ENCODE measurements at places on chromosomes 7 and 10.

DNA sequence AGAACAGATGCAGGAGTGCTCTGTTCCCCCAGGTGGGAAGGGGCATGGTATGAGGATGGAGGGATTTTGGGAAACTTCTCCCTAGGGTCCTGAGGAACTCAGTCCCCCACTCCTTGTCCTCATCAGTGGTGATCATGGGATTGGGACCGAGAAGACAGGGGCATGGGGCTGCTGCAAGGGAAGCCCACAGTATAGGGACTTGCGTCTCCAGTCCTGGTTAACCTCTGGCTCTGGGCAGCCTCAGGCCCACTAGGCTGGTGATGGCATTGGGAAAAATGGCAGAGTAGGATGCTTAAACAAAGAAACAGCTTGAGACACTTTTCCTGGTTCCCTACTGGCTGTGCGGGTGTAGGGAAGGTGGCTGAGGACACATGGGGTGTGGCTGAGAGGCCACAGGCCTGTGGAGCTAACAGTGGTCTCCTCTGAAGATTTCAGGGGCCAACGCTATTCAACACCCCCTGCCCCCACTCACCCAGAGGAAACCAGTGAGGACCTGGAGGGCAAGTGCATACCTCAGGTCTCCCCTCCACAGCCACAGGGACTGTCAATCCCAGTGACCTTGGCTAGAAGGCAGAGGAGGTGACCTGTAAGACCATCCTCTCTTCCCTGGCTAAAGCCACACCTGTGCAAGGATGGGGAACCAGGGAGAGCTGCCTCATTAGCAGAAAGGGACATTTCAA is 261.3 kb downstream of the CCSER2 start:
- DNase-seq: no peak

- DNase-seq: no peak
Observed at GRCh38 chr7:124072603-124073309, 39.9 kb upstream of the TMEM229A start.

DNA sequence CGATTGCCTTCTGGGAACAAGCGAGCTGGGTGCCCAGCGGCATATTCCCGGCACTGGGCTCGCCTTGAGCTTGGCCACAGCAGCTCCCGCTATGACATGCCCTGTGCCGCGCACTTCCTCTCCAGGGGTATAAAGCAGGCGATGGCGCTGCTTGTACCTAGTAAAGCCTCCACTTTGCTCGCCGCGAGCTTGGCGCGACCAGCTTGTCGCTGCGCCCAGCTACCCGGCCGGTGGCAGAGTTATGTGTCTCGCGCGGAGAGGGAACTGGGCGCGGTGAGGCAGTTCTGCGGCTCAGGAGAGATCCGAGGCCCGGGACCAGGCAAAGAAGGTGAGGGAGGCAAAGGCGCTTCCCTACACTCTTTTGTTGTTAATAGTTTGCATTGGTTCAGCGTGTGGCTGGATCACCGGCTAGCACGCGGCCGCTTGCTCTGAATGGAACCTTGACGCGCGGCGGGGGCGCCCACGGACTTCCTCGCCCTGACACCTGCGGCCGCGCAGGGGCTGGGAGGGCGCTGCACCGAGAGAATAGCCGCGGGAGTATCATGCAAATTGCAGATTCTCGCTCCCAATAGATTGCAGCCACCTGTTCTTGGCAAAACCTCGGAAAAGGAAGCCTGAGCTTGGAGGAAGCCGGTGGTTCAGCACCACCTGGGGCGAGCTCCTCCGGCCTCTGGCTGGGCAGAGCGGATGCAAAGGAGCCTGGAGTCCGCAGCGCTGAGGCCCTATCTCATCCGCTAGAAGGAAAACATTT is 3.0 kb upstream of the BUB3 start:
- peak; percentile 65 for DNase-seq

GRCh38 chr10:91883549-91884444 is 25.5 kb downstream of the FGFBP3 start:
- no peak for DNase-seq

DNA sequence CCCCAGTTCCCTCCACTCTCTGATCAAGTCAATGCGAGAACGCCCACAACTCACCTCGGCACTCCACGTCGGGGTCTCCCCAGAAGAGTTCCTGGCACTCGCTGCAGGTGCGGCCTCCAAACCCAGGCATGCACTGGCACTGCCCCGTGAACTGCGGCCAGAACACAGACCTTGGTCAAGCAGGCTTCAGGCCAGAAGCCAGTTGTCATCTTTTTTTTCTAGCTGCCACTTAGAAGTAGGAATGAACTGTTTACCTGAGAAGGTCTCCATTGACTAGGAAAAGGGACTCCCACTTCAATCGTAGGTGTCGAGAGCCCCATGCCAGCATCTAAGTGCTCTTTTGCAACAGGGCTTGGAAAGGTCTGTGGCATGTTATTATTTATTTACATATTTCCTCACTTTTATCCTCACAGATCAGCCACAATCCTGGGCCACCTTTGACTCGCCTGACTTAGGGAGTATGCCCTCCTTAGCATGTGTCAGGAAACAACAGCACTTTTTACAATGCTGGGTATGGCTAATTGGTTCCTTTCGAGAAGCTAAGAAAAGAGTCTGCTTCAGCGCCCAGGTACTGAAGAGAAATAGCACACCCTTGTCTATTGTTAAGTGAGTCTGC is 51.7 kb downstream of the LAMB1 start:
- DNase-seq: no peak

DNA sequence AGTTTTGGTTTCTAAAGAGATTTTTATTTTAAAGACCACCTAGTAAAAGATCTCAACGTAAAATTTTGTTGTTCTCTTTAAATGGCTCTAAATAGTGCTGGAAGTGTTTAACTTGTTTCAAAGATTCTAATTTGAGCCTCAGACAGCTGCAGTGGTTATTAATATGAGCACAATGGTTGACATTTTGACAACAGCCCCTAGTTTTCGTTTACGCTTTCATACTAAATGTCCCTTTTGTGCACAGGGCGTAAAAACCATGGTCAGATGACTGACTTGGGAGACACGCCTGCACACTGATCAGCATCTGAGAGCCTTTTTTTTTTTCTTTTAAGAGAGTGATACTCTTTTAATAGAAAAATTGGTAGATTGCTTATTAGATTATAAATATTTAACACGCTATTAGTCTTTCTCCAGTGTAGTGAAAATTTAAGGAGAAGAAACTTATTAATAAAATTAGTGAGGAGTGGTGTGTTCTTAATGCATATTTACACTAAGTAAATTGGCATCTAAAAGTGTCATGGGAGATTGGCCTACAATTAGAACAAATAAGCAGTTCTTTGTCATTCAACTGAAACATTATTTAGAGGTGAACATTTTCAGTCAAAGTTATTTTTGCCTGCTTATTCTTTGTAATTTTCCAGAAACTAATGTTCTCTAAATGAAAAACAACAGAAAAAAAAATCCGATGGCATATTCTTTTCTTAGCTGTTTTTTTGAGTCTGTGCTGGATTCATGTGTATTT is 182.8 kb upstream of the PHYHIPL start:
- DNase-seq: no peak

- DNase-seq: no peak
Observed at GRCh38 chr10:100579261-100580090, 43.7 kb downstream of the HIF1AN start.

- peak; percentile 55 for DNase-seq
Observed at GRCh38 chr10:73859428-73859783, 14.9 kb downstream of the CAMK2G start.

DNA sequence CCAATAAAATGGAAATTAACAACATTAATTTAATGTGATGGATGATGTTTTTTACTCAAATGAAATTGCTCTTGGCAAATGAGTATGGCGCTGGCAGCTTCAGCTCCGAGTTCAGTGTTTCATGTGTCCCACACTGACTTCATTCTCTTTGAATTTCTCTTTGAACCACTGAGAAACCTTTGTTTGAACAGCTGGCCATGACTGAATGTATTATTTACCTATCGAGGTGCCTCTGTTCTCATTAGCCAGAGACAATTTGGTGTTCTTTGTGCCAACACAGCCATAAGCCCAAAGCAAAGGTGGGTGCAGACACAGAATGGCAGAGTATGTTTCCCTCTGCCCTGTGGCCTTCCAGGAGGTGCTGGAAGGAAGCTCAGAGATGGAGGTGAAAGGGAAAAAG is 42.1 kb downstream of the TMEM178B start:
- no peak for DNase-seq

- no peak for DNase-seq
Observed at GRCh38 chr10:101080933-101081931, 19.4 kb downstream of the KAZALD1 start.

GRCh38 chr7:119177863-119178262 is 953.4 kb downstream of the ANKRD7 start:
- no peak for DNase-seq

DNA sequence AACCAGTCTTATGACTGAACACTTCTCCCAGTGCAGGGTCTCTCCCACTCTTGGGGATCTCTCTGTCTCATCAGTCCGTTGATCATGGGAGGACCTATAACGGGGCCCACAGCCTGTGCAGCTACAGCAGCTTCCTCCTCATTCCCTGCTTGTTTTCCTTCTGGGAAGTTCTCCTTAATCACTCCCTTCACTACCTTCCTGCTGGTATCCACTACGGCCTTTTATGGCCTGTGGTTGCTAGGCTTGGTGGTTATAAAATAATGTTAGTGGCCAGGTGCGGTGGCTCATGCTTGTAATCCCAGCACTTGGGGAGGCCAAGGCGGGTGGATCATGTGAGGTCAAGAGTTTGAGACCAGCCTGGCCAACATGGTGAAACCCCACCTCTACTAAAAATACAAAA is 3.5 kb upstream of the ZNF282 start:
- no peak for DNase-seq

- DNase-seq: peak; percentile 10
Observed at GRCh38 chr10:49397036-49397999, 1.4 kb upstream of the DRGX start.

DNA sequence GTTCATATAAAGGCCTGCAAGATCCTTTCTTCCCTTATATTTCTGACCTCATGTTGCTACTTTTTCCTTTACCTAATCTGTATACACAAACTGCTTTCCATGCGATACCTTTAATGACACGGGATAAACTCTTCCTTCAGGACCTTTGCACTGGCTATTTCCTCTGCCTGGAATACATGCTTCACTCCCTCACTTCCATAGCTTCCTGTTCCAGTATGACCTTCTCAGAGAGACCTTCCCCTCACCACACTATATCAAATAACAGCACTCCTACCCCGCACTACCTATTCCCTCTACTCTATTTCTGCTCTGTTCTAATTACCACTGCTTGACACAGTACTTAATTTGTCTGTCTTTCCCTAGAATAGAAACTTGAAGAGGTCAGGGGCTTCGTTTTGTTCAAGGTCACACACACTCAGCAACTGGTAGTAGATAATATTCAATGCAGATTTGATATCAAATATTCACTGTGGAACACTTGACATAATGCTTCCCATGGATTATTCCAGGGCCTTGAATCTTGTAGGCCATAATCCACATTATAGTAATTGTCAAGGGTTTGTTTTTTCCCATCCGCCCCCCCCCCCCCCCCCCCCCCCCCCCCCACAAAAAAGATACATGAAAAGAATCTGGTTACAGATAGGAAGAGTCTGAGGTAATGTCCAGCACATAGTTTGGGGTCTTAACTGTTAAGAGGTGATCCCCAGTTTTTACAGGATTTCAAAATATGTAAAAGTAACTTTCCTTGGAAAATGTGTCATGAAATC is 11.1 kb downstream of the SYPL1 start:
- DNase-seq: no peak

GRCh38 chr10:1521741-1522140 is 215.6 kb downstream of the ADARB2 start:
- no peak for DNase-seq

DNA sequence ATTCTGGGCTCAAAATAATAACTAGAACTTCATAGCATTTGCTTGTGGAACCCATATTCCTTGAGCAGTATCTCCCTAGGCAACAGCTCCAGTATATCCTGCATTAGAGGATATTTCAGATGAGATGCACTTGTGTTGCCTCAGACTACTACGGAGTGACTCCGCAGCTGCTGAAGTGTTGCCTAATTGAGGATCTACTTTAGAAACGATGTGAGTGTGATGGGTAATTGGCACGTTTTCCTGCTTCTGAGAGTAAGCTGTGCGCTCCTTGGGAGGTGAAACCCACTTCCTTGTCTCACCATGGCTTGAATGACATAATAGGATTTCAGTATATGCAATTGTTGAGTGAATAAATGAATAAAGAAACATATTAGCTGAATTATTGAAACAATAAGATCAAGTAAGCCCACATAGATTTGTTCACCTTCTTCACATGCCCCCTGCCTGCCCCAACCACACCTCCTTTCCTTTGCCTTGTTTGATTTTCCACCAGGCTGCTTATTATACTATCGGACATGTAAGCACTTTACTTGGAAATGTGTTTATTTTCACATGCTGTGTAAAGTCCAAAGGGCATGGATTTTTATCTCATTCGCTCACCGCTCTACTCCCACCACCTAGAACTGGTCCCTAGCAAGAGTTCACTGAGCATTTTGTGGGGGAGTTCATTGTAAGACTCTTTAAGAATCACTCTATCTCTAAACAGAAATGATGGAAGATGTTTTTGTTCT is 303.8 kb downstream of the KCNMA1 start:
- DNase-seq: no peak

DNA sequence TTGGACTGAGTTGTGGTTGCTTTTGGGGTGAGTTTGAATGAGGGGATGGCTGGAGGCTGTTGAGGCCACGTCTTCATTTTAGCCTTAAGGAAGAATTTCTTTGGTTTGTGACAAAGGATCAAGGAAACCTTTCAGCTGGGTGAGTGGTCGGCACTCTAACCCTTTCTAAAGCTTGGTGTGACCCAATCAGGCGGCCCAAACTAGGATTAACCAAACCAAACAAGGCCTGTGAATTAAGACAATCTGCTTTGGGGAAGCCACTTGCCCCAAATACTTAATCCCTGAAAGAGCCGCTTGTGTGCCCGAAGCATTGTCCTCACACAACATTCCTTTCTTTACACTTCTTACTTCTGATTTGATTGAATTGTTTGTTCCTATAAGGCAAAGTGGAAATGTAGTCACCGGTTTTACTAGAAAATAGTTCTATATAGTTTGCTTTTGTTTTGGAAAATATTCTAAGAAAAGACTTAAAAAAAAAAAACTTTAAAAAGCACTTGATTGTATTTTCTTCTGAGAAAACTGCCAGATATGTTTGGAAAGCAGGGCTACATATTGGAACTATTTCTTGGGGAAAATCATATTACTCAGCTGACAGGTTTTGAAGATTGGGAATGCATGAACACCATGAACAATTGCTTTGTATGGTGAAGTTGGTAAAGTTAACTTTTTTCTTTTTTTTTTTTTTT is 272.4 kb upstream of the BMPER start:
- no peak for DNase-seq

- no peak for DNase-seq
Observed at GRCh38 chr10:11035301-11035991, 17.8 kb downstream of the CELF2 start.

GRCh38 chr10:3231951-3232730 is 59.6 kb upstream of the PITRM1 start:
- DNase-seq: no peak
